ENCODE measurements at places on chromosomes 5 and 9.

DNA sequence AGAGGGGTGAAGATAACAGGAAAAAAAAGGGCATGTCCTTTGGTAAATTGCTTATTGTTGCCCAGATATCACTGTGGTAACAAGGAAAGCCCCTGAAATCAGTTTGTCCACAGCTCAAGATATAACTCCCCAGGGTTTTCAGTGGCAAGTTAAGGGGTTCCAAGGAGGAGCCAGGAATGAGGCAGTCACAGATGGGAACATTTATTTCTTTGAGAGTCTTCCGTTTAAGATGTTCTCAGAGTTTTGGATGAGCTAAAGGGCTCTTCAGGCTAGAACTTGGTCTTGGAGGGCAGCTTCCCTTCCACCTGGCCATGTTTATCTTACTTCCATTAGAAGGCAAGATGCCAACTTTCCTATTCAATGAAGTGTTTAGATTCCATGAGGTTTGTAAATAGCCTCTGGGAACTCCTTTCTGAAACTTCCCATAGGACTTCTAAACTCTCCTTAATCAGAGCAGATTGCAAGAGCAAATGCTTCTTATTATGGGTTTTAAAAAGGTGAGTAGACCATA is 277.6 kb upstream of the TNC start:
- DNase-seq: peak; percentile 11

GRCh38 chr5:146815411-146815810 is 63.1 kb downstream of the PPP2R2B start:
- no peak for DNase-seq

DNA sequence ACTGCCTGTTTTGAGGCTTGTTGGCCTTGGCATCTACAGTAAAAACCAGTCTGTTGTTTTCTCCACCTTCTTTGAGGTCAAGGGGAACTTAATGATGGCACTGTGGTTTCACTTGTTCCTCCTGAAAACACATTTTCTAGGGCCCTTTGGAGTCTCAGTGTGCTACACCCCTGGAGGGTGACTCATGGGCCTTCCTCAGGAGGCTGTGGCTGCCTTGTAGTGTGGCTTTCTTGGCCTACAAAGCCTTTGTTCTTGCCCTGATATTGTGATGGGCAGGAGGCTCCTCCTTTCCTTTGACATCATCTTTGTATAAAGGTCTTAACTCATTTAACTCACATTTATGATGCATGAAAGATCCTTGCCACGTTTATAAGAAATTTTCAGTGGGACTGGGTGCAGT is 56.3 kb upstream of the GPBP1 start:
- no peak for DNase-seq

- no peak for DNase-seq
Measured at GRCh38 chr9:77156646-77157371, 20.5 kb upstream of the VPS13A start.

- DNase-seq: peak; percentile 44
Measured at GRCh38 chr5:69295088-69295754, 37.4 kb downstream of the CCDC125 start.

- no peak for DNase-seq
Measured at GRCh38 chr5:163387589-163388343, 49.6 kb upstream of the CCNG1 start.

DNA sequence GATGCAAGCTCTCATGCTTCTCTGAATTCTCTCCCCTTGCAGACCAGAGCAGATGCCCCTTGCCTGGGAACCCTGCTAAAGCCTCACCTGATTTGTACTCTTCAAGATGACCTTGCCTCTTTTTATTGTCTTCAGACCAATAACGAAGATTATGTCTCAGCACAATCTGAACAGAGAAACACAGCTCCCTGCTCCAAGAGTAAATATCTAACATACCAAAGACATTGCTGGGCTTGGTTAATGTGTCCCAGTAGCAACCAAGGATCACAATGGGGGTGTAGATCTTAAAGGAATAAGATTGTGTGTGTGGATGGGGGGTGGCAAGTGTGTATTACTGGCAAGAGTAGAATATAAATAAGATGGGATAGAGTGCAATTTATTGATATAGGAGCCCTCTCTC is 67.6 kb upstream of the LHFPL2 start:
- peak; percentile 66 for DNase-seq

- DNase-seq: no peak
Measured at GRCh38 chr5:36613241-36613640, 6.8 kb downstream of the SLC1A3 start.

DNA sequence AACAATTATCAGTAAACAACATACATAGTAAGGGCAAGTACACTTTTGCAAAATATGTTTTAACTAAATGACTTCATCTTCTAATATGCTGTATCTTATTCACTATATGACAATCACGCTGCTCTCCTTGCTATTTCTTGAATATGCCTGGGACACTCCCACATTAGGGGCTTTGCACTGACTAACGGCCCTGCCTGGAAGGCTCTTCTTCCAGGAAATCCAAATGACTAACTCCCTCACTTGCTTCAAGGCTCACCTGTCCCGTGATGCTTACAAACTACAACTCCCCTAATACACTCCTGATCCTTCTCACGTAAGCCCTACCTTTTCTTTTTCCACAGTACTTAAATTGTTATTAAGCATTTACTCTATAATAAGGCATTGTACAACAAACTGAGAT is 10.6 kb downstream of the ERP44 start:
- no peak for DNase-seq

GRCh38 chr5:158313733-158314464 is 455.0 kb upstream of the CLINT1 start:
- no peak for DNase-seq

DNA sequence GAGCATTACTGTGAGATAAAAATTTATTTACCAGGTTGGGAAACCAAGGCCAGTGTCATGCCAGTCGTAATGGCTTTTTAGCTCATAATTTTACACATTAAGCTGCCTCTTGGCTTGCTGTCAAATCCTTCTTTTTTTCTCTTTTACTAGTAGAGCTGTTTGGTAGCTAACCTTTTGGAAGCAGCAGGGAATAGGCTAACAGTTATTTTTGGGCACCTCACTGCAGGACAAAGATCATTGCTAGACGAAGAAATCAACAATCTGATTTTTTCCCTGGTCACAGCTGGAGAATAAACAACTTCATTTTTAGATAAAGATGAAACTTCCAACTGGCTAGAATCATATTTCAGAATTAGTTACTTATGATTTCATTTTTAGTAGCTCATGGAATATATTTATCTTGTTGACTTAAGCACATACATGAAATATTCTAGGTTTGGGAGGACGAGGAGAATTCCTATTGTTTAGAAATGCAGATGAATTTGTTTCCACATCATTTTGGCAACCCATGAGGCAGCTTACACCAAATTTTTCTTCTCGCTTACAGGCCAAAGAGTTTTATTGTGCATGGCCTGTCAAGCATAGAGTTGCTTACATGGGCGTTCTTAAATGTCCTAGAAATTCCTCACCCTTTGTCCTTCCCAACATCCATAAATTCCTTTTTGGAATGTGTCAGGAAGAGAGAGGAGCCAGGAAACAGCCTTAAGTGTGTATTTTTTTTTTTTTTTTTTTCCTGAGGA is 19.6 kb downstream of the TNC start:
- peak; percentile 84 for DNase-seq

GRCh38 chr5:124831687-124832240 is 85.3 kb upstream of the ZNF608 start:
- no peak for DNase-seq

DNA sequence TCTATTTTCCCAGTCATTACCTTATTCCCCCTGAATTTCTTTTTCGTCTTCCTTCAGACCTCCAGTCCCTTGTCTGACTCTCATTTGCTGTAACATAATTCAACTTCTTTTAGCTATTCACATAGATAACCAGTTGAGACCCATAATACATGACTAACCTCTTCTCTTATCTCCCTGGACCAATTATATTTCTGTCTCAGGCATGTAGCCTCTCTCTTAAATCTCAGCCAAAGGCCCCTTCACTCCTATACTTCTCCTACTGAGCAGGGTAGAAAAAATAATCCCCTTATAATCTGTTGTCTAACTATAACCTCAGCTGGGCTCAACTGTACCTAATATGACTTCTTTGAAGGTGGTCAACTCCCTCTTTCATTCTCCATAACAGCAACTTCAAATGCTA is 20.9 kb downstream of the RANBP6 start:
- no peak for DNase-seq

DNA sequence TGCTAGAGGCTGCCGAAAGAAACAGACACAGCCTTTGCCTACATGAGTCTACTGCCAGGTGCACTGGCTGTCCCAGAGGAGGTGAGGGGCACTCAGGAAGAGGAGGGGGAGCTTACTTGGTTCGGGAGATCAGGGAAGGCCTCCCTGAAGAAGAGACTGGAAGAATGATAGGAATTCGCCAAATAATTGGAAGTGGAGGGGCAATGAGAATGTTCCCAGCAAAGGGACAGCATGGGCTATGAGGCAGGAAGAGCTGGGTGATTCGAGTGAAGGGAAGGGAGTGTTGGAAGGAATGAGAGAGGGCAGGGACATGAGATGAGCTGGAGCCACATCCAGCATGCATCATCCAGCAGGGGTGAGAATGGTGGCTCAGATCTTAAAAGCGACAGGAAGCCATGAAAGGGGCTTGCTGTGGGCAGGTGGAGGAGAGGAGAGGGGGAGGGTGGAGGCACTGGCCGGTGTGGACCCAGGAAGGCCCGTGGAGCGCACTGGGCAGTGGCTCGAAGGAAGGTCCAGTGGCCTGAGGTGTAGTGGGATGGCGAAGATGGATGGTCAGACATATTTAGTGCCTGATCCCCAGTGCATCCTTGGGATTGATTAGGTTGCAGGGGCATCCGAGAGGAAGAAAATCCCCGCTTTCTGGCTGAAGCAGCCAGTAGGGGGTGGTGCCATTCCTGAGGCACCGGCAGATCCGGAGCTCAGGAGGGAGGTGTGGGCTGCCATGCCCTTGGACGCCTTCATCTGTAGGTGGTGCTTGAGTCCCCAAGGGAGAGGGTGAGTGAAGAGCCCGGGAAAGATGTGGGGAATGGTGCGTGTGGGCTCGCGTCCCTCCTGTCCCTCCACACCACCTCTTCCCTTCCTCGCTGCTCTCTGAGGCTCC is 53.5 kb upstream of the GARNL3 start:
- no peak for DNase-seq

DNA sequence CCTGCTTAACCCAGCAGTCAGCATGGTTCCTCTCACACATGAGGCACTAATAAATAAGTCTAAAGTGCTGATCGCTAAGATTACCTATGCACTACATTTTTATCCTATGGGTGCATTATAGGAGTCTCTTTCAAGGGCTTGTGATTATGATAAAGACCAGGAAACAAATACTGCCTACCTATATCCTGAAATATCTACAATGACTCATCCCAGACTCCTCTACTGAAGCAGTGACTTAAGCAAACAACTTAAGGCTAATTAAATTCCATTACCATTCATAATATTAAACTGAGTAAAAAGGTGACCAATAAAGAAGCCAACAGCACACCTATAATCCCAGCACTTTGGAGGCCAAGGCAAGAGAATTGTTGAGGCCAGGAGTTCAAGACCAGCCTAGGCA is 338.4 kb downstream of the DNAH5 start:
- no peak for DNase-seq

- DNase-seq: no peak
Measured at GRCh38 chr9:26437056-26437711, 455.4 kb downstream of the CAAP1 start.

- no peak for DNase-seq
Measured at GRCh38 chr9:115046824-115047223, 71.1 kb downstream of the TNC start.

GRCh38 chr5:135127439-135128240 is 93.6 kb upstream of the PITX1 start:
- DNase-seq: peak; percentile 53

- no peak for DNase-seq
Measured at GRCh38 chr9:77827104-77827784, 179.1 kb upstream of the GNA14 start.

DNA sequence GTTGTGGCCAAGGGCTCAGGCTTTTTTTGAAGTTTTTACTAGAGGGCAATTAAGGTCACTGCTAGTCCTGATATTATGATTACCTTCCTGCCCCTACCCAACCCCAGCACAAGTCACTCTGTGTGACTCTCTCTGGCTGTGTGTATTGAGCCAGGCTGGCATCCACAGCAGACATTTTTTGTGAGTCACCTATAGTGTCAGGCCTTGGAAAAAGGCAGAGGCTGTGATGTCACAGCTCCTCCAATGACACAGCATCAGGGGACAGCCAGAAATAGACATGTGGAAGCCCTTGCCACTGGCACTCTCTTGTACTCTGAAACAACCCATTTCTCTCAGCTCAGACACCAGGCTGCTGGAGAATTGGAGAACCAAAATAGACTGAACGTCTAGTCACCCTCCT is 145.4 kb downstream of the NMUR2 start:
- no peak for DNase-seq

GRCh38 chr9:135076143-135076875 is 11.2 kb upstream of the OLFM1 start:
- no peak for DNase-seq

DNA sequence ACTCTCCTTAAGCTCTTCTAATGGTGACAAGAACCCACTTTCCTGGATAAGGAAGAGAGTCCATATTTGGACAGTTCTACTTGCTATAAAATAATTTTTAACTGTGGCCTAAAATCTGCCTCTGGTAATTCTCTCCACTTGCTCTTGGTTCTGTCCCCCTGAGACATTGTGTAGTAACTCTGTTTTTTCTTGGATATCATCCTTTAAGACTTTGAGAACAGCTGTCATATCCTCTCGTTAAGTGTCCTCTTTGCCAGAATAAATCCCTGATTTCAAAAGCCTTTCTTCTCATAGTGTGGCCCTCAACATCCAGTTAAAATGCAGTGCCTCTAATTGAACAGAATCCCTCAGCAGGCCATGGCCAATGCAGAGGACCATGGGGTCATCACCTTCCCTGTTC is 101.5 kb downstream of the ARHGEF28 start:
- DNase-seq: no peak

DNA sequence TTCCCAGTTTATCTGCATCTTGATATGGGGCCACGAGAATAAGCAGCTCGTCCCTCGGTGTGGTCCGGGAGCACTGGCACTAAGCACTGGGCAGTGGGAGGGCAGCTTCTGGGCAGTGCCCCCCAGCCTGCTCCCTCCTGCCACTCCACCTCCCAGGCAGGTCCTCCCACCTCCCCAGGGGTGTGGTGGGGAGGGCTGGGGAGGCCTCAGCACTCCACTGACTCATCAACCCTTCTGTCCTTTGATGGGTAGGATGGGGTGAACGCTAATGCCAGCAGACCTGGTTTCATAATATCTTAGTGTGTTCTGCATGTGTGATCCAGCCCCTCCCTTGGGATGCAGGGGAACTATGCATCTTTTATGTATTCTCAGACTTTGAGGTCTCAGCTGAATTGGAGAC is 62.2 kb upstream of the GNE start:
- DNase-seq: no peak

GRCh38 chr5:141618030-141618803 is 583 bp downstream of the DIAPH1 start:
- no peak for DNase-seq

DNA sequence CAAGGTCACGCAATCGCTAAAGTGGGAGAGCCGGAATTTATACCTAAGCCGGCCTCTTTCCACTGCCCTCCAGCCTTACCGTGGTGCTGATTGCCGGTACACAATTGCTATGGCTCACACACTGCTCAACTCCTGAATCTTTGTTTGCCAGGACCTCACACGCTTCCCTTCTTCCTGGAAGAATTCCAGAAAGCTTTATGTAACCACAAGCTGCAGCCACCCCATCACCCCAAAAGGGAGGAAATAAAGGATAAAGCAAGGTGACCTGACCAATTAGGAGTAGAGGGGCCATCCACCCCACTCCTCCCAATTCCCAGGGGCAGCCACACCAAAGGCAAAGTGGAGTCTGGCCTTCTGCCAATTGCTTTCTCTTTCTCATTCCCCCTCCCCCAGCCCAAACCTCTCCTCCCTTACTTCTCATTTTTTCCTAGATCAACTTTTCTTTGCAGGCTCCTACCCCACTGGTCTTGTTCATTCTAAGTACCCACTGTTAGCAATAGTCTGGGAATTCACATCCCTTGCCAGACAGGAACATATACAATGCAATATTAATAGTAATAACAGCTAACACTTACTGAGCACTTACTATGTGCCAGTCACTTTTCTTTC is 18.0 kb upstream of the CDC23 start:
- DNase-seq: peak; percentile 80
